ENCODE measurements at places on chromosomes 3 and 15.

- DNase-seq: no peak
These were observed 39.8 kb downstream of the CADM2 start for GRCh38 chr3:84998545-84998944.

- DNase-seq: no peak
These were observed 1.3 kb upstream of the BTLA start for GRCh38 chr3:112500621-112501020.

GRCh38 chr3:53350652-53351051 lies 3.3 kb upstream of the DCP1A start:
- DNase-seq: no peak

GRCh38 chr3:118766306-118766669 lies 268.4 kb downstream of the IGSF11 start:
- no peak for DNase-seq

DNA sequence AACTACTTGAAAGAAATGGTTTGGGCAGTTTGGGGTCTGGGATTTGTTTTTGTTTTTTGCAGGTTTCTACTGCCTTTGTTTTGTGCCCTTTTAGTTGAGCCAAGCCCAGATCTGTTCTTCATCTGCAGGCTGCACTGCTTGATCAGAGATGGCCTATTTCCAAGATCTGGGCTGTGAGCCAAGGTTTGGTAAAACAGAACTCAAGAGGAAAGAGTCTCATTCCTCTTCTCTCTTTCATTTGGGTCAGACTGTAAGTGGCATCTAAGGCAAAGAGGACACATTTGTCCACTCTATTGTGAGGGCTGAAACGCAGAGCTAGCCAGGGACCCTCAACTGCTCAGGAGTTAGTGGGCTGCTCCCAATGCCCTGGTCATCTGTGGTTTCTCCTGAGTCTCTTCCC lies 104.4 kb upstream of the UBE3A start:
- no peak for DNase-seq

GRCh38 chr3:72797773-72798543 lies 50.3 kb downstream of the SHQ1 start:
- DNase-seq: no peak

GRCh38 chr3:143207338-143207961 lies 87.9 kb downstream of the CHST2 start:
- no peak for DNase-seq

Measured in stimulated activated CD4-positive, alpha-beta T cell treated with anti-CD3 and anti-CD28 coated beads, Interleukin-1b, Interleukin-23, amount 100 ng/mL, for 1 hour (primary cell).